ENCODE measurements at places on chromosomes 13 and 19. TPM values are rescaled to one million over a fixed set of nuclear protein-coding genes. Genes with fewer than 3 reads are reported as not detected.

AMH gene
- 10.3 TPM for total RNA-seq

TNFSF9 gene
- total RNA-seq = 1.5 TPM

SMAD9 gene
- total RNA-seq = not detected

- H3K27ac ChIP-seq = no peak overlapping the region
- DNase-seq = no peak
- peaks cover 10% of the 10 kb centered on the region for H3K4me1 ChIP-seq
- H3K36me3 ChIP-seq = peaks cover 19% of the 10 kb centered on the region
- no peaks in the 10 kb centered on the region for H3K27me3 ChIP-seq
- H3K4me3 ChIP-seq = no peak overlapping the region
Measured at GRCh38 chr19:44452367-44452766, 4.1 kb upstream of the ZNF229 start.

- H3K27ac ChIP-seq = peak overlapping the region; percentile 60
- H3K27me3 ChIP-seq = no peaks in the 10 kb centered on the region
- no peak overlapping the region for H3K4me3 ChIP-seq
- DNase-seq = peak; percentile 58
- peaks cover 16% of the 10 kb centered on the region for H3K4me1 ChIP-seq
Measured at GRCh38 chr19:13974073-13974472, 21.8 kb downstream of the DCAF15 start.

- no peak overlapping the region for H3K4me3 ChIP-seq
- H3K36me3 ChIP-seq = no peaks in the 10 kb centered on the region
- no peak for DNase-seq
- H3K27ac ChIP-seq = no peak overlapping the region
- H3K27me3 ChIP-seq = no peaks in the 10 kb centered on the region
- peaks cover 12% of the 10 kb centered on the region for H3K4me1 ChIP-seq
Measured at GRCh38 chr13:40230833-40231266, 435.6 kb downstream of the FOXO1 start.

DNA sequence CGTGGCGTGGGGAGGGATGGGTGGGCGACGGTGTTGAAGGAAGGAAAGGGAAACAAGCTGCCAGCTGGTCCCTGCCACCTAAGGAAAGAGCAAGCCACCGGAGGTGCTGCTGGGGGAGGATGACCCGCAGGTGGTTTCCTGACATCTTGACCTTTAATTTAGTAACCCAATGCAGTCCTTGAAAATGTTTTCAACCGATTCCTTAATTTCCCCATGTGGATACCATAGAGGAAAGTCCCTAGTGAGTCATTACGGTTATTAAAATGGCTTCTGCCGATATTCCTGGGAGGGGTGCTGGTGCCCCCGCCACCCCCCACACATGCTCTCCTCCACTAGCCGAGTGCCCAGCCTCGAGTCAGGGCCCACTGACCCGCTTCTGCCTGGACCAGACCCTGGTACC, 6.3 kb upstream of the ANKRD10 start:
- H3K4me1 ChIP-seq = peaks cover 26% of the 10 kb centered on the region
- H3K36me3 ChIP-seq = peaks cover 2% of the 10 kb centered on the region
- H3K4me3 ChIP-seq = no peak overlapping the region
- H3K27ac ChIP-seq = no peak overlapping the region
- DNase-seq = no peak
- peaks cover 27% of the 10 kb centered on the region for H3K27me3 ChIP-seq

GRCh38 chr13:21800837-21801616, 130.2 kb downstream of the FGF9 start:
- DNase-seq = no peak
- H3K27me3 ChIP-seq = no peaks in the 10 kb centered on the region
- no peaks in the 10 kb centered on the region for H3K4me1 ChIP-seq
- no peaks in the 10 kb centered on the region for H3K36me3 ChIP-seq

Data from activated CD8-positive, alpha-beta T cell treated with anti-CD3 and anti-CD28 coated beads, Interleukin-2, amount 10 ng/mL, durations not matched to agents 7 days and 5 days (primary cell).